ENCODE measurements at places on chromosomes 11 and 22.

DNA sequence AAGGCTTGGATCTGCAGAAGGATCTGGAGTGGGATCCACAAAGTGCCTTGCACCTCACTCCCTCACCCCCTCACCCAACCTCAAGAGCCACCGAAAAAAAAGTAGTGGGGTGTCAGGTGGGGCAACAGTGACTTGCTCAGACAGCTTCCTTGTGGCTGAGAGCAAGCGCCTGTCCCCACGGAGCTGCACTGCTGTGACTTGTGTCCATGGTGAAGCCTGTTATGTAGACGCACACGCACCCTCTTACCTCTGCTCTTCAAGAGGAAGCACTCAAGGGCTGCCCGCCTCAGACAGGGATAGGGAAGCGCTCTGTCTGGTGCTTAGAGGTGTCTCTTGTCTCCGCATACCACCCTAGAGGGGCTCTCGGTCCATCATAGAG lies 1.2 kb downstream of the DRD2 start:
- no peak for DNase-seq

DNA sequence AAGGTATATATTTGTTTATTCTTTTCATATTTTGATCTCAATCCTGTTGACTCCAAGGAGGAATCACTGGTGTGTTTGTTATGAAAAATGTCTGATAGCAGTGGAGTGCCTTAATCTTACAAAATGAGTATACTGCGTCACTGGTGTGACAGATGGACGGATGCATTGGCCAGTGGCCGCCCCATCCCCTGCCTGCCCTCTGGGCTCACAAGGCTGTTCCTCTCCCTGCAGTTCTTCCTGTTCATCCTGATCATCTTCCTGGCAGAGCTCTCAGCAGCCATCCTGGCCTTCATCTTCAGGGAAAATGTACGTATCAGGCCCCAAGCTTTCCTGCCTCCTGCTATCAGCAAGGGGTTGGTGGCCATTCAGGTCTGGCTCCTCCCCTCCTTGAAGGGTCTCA lies 32.9 kb downstream of the TP53I11 start:
- no peak for DNase-seq

GRCh38 chr11:64535811-64536210 lies 55.2 kb upstream of the SLC22A12 start:
- DNase-seq: no peak

DNA sequence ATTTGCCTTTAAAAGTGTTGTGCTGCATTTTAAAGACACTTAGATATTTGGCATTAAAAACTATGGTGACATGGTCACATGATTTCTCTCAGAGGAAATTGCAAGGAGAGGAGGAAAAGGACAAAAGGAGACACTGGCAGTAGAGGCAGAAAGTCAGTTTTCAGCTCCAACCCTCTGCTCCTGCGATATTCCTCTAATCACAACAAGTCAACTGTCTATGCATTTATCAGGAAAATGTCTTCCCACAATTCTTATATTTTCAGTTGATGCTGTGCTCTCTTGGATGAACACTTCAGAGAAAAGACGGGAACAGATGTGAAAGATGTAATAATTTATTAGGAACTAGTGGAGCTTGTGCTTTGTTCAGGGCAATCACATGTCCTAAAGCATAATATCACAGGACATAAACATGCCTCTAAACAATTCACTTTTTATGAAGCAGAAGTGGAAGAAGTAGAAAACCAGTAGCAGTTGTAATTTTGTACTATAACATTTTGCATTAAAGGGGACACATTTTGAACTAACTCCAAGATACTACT lies 340.8 kb upstream of the PITPNB start:
- no peak for DNase-seq

DNA sequence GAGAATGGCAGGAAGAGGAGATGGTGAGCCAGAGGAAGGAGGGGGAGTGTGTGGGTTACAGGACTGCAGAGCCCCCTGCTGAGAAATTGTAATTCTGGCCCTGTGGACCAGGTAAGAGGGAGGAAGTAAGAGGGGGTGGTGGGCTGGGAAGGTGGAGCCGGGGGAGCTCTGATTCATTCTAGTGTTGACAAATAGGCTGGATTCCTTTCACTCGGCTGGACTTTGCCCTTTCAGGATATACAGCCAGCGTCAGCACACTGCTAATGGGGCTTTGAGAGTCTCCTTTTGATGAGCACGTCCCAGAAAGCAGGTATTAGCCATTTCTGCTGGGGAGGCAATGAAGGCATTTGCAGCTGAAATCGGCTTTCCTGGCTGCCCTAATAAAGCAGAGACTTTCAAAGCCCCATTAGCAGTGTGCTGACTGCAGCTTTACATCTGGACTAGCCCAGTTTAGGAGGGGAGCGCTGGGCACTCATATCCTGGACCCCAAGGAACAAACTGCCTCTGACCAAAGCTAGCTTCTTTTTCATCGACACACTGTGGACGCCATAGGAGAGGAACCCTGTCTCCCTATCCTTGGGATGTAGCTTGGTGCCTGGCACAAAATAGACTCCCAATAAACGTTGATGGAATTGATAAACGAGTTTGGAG lies 44.8 kb upstream of the CADM1 start:
- no peak for DNase-seq

- DNase-seq: no peak
Measured at GRCh38 chr11:15750535-15751308, 605.6 kb downstream of the SOX6 start.

DNA sequence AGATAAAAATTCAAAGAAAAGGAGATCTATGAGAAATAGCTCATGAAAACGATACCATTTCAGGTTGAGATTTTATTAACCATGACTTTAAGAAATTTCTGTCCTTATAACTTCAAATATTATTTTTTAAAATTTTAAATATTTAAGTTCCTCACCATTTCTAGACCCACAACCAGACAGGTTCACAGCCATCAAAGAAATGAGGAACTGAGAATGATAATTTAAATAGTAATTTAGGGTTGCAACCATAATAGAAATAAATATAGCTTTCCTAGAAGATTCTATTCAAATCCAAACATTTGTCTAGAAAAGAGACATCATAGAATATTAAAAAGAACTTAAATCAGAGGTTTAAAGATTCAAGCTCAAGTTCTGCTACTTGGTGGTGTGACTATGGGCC lies 5.9 kb upstream of the VWA5A start:
- no peak for DNase-seq

GRCh38 chr11:100719809-100720221 lies 32.7 kb downstream of the ARHGAP42 start:
- DNase-seq: peak; percentile 42

GRCh38 chr11:45899448-45900174 lies 7.5 kb downstream of the FREY1 start:
- peak; percentile 90 for DNase-seq

GRCh38 chr11:122140500-122140899 lies 24.5 kb upstream of the BLID start:
- no peak for DNase-seq

DNA sequence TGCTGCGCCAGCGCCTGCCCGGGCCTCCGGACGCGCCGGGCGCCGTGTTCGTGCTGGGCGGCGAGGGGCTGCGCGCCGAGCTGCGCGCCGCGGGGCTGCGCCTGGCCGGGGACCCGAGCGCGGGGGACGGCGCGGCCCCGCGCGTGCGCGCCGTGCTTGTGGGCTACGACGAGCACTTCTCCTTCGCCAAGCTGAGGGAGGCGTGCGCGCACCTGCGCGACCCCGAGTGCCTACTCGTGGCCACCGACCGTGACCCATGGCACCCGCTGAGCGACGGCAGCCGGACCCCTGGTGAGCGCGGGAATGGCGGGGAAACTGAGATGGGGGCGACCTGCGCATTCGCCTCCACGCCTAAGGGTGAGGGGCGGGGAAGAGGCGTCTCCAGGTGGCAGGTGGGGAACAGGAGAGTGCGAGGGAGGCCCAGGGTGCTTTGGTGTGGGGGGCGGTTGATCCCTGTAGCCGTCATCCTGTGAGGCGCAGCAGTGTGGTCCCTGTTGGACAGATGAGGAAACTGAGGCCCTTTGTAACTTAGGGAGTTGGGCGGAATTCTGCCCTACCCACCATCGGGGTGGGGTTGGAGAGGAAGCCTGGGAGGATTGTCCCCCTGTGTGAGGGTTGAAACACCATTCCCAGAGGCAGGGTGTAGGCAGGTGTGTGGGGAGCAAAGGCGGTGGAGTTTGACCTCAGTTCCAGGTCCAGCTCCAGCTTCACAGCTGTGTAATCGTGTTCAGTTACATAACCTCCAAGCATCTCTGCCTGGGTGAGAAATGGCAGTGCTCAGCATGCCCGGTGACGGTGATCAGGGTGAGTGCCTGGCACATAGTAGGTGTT lies 758 bp downstream of the PDXP start:
- no peak for DNase-seq

GRCh38 chr11:35257281-35257680 lies 118.3 kb downstream of the CD44 start:
- DNase-seq: no peak

DNA sequence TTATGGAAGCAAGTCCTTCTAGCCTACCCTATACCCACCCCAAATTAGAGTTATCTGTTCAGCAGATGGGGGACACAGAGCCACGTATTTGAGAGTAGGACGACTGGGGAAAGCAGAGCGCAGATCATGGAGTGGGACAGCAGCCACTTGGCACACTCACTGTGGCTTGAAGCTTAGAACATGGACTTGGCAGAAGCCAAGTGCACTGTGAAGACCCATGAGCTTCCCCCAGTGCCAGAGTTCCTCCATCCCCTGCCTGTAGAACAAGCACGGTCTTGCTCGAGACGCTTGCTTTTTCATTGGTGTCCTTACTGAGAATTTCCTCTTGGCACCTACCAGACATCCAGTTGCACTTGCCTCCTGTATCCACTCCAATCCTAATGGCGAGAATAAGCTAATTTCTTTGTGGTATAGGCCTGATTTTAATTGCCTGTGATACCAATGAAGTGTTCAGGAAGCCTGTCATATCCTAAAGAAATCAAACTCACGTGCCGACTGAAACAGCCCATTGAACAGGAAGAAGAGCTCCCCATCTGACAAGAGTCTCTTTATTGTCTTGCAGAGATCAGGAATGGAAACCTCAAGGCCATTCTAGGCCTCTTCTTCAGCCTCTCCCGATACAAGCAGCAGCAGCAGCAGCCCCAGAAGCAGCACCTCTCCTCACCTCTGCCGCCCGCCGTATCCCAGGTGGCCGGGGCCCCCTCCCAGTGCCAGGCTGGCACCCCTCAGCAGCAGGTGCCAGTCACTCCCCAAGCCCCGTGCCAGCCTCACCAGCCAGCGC lies 166.9 kb downstream of the NAV2 start:
- peak; percentile 68 for DNase-seq

DNA sequence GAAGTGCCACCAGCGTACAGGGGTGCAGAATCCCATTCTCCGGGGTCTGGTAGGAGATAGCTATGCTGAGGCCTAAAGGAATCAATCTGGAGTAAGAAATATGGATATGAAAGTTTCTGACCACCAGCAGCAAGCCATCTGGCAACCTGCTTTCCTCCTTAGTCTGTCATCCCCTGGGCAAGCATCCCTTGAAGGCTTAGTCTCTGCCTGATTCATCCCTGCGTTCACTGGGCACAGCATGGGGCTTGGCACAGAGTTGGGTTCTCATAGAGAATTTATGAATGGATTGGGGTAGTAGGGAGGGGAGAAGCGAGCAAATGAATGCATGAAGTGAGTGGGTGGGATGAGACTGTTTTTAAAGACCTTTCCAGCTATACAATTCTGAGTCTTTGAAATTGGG lies 85.8 kb upstream of the NARS2 start:
- no peak for DNase-seq

DNA sequence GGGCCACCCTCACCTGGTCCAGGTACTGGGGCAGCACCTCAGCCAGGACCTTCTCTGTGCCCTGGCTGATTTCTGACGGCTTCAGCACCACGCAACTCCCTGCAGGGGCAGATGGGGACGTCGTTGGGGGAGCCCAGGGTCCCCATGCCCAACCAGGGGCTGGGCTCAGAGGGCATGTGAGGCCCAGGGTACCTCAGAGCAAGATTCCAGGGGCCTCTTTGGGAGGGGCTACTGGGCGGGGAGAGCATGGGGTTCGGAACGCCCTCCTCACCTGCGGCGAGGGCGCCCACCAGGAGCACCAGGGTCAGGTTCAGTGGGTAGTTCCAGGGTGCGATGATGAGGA lies 8.1 kb downstream of the ALDH3B2 start:
- DNase-seq: no peak

DNA sequence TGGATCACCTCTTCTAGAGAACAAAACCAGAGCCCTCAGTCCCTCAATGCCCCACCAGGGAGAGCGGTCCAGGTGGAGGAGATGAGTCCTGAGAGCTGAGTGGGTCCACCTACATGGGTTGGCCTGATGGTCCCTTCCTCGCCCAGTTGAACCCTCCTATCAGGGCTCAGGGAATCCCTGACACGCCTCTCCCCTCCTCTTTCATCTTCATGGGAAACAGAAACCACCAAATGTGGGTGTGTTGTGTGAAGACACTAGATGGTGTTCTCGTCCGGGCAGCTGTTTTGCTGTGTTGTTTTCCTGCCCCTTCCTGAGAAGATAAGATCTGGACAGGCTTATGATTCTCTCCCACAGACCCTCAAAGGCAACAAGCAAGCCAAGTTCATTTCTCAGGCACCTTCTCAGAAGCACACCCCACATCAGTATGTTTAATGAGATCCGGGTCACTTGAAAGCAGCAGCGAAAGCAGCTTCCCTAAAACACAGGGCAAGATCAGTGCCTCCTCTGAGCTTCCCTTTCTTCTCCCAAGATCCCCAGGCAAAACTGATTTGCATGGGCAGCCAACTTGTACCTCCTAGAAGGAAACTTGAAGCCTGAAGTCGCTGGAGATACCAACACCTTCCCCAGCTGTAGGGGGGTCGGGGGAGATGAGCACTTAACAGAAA lies 35.3 kb upstream of the POU2AF1 start:
- no peak for DNase-seq

DNA sequence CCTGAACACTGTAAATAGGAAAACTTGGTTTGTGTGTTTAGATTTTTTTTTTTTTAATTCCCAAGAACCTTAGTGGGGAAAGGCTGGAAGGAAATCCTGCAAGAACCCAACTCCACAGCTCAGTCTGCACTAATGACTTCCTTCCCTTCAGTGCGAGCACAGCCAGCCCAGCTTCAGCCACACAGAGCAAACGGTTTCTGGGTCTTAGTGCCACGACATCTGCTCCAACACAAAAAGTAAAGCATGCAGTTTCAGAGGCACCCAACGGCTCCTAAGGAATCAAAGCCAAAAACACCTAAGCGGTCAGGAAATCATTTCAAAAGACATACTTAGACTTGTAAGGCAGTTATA lies 236.1 kb downstream of the TTC28 start:
- peak; percentile 76 for DNase-seq

Measured in Right ventricle myocardium superior (tissue), 1 donor.